SIG-M5 (cell line): ENCODE measurements at places on chromosomes 12 and 14.

DNA sequence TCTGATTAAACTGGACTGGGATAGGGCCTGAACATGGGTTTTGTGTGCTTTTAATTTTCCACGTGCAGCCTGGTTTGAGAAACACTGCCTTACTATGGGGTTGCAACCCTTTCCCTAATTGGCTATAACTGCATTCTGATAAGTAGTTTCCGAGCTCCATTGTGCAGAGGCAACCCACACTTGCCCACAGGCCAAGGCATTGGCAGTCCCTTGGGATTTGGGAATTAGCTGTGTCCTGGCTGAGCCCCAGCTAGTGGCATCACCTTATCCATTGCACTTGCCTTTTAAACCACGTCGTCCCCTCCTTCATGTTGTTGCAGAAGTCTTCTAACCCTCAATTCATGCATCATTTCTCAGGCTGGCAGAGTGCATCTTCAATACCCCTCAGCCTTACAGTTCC is 10.2 kb downstream of the VCPKMT start:
- DNase-seq = no peak

DNA sequence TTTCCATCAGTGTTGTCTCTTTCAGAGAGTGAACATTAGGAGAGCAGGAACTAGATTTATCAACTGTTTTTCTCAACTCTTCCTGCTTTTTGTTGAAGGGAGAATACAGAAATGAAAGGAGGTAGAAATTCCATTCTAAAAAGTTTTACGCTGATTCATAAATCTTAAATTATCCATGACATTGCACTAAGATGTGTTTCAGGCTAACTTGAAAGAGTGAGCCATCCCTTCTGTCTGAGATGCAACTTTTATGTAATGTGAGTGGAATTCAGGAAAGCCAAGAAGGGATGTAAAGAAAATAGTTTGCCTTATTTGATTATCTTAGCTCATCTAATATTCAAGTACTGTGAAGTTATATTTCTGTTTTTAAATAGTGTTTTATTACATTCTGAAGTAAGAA is 349.5 kb upstream of the RGS6 start:
- no peak for DNase-seq

- no peak for DNase-seq
Measured at GRCh38 chr14:104982548-104983230, 2.9 kb upstream of the CLBA1 start.

- no peak for DNase-seq
Measured at GRCh38 chr12:47770086-47770726, 2.8 kb upstream of the SLC48A1 start.

- DNase-seq = no peak
Measured at GRCh38 chr14:102969060-102969791, 46.8 kb downstream of the AMN start.

DNA sequence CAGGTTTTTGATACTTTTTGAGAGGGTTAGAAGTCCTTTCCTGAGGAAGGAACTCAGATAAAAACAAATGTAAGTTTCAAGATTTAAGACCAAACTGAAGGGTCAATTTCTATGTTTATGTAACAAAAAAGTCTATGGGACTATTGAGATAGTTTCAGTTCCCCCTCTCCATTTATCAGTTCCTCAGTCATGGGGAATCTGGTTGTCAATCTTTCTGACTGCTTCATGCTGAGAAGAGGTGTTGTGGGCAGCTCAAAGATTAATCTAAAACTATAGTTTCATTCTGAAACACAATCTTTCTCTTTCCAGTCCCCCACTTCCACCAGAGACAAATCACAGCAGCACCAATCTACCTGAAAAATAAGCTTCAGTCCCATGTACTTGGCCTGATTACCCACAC is 93.7 kb downstream of the KCNMB4 start:
- DNase-seq = no peak
